Activated T-helper 9 cell treated with anti-CD3 and anti-CD28 coated beads, Interleukin-2, amount 50 U/mL, for 16 hours (primary cell): ENCODE measurements at places on chromosomes 7 and 10.

DNA sequence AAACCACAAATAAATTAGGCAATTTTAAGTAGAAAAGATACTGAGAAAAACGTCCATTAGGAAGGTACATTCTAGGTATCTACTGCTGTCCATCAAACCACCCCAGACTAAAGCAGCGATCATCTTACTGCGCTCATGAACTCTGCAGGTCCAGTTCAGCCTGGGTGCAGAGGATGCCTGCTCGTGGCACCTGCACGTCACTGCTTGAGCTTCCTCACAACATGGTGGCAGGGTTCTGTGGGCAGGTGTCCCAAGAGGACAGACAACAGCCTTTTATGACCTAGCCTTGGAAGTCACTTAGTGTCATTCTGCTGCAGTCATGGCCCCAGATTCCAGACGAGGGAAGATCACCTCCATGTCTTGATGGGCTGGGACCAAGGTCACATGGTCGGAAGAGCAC, 93.4 kb downstream of the MICALL2 start:
- DNase-seq: no peak

DNA sequence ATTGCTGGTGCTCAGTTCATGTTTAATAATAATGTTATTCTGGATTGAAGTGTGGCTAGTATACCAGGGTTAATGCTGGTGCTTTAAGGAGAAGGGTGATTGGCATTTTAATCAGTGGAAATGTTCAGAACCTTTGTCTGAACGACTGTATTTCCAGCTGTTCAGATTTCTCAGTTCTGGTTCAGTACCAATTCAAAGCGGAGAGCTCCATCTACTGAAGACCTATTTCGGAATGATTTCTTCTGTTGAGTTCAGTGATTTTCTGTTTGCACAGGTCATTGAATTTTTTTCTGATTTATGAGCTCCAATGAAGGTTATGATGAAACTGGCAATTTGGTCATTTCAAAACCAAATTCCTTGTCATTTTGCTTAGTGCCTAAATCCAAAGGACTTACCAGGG, 160.1 kb downstream of the EXOC4 start:
- DNase-seq: no peak

GRCh38 chr10:86044029-86044428, 322.6 kb downstream of the GRID1 start:
- DNase-seq: no peak

GRCh38 chr7:158588085-158588877, 658 bp upstream of the PTPRN2 start:
- DNase-seq: no peak

DNA sequence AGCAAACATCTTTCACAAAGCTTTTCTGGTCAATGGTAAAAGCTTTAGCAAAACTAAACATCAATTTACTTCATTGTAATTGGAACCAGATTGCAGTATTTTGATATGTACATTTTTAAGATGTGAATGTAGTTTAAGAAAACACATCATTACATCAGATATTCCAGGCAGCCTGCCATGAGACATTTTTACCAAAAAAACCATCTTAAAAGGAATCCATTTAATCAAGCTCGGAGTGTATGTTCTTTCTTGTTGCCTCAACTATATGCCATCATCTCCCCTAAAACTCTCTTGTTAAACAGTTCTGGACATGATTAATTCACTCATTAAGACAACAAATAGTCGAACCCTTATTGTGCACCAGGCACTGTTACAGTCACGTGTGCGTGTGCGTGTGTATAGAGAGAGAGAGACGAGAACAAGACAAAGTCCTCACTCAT, 97.5 kb downstream of the UBE2H start:
- no peak for DNase-seq
